Activated T-helper 17 cell treated with anti-CD3 and anti-CD28 coated beads, Interleukin-2, amount 50 U/mL, for 72 hours (primary cell): ENCODE measurements at places on chromosomes 3 and 15. TPM values are rescaled to one million over a fixed set of nuclear protein-coding genes. Genes with fewer than 3 reads are reported as not detected.

GRCh38 chr3:194879126-194879877, 193.6 kb downstream of the FAM43A start:
- ATAC-seq: no peak

GRCh38 chr3:53944028-53944427, 52.4 kb upstream of the SELENOK start:
- no peak for ATAC-seq

DNA sequence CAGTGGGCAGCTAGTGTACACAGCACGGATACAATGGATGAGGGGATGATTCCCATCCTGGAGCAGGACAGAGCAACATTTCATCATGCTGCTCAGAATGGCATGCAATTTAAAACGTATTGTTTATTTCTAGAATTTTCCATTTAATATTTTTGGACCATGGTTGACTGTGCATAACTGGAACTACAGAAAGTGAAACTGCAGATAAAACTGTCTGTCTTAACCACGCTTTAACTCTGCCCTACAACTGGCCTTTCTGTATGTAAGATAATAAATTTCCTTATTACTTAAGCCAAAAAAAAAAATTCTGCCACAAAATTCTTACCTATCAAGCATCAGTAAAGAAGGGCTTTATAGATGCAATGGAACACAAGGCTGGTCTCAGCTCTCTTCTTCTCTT, 33.4 kb downstream of the AP3S2 start:
- no peak for ATAC-seq

- ATAC-seq: no peak
Measured at GRCh38 chr3:42007785-42008184, 45.9 kb upstream of the ULK4 start.

- ATAC-seq: no peak
Measured at GRCh38 chr15:57329582-57330367, 46.5 kb upstream of the CGNL1 start.

DNA sequence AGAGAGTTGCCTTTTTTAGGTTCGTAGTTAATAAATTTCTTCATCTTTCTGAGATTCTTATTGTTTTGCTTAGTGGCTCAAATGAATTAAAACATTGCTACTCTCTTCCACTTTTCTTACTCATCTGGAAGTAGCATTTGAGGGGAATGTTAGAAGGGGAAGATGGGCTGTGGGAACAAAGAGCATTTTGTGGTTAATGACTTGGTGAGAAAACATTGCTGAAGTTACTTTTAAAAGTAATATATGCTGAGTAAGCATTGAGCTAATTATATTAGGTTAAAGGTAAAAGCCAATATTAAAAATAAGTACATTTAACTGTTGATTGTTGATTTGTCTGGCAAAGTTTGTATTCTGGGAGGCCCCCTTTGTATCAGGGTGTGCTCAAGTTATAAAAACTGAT, 5.7 kb downstream of the MORF4L1 start:
- no peak for ATAC-seq

DNA sequence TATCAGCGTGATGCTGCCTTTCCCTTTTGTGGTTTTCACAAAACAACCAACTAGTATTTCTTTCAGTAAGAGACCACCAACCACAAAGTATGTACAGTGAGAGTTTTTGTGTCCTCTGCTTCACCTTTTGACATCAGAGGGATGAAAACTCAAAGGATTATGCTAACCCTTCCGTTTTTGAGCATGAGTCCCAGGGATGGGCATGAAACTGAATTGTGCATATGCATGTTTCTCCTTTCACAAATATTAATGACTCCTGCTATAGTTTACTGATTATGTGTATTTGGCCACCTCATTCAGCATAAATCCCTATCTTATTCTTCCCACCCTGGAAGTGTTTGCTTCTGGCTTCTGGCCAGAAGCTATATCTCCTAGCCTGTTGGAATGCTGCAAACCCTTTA, 59.2 kb downstream of the RSRC1 start:
- no peak for ATAC-seq

- no peak for ATAC-seq
Measured at GRCh38 chr3:196388956-196389355, 43.3 kb downstream of the UBXN7 start.

DNA sequence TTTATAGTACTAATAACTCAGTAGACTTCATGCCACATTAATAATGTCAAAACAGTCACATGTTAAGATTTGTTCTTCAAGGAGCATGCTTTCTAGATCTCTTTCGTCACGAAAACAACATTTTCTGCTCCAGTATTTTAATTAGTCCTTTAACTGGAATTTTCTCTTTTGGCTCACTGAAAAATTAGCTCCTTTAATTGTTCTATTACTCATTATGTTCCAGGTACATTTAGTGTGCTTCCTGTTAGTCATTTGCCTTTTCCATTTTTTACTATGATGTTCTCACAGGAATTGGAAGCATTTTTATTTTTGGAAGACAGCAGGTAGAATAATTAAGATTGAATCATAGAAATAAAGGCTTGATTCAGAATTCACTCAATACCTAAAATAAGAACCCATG, 111.2 kb downstream of the SLC9A9 start:
- ATAC-seq: no peak

DNA sequence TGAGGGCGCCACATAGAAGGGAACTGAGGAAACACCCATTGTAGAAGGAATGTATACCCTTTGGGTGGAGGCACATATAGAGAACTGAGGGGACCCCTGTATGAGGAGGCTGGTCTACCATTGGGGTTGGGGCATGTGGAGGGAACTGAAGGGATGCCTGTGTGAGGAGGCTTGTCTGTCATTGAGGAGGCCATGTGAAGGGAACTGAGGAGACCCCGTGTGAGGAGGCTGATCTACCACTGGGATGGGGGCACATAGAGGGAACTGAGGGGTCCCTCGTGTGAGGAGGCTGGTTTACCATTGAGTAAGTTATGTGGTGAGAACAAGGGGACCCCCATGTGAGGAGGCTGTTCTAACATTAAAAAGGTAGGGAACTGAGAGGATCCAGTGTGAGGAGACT, 156.1 kb downstream of the FBLN2 start:
- no peak for ATAC-seq

- no peak for ATAC-seq
Measured at GRCh38 chr3:124424396-124424795, 305.9 kb upstream of the UMPS start.

- ATAC-seq: no peak
Measured at GRCh38 chr3:117248153-117248552, 538.6 kb downstream of the TUSC7 start.

- no peak for ATAC-seq
Measured at GRCh38 chr3:114551770-114552526, 258.1 kb downstream of the TIGIT start.

DNA sequence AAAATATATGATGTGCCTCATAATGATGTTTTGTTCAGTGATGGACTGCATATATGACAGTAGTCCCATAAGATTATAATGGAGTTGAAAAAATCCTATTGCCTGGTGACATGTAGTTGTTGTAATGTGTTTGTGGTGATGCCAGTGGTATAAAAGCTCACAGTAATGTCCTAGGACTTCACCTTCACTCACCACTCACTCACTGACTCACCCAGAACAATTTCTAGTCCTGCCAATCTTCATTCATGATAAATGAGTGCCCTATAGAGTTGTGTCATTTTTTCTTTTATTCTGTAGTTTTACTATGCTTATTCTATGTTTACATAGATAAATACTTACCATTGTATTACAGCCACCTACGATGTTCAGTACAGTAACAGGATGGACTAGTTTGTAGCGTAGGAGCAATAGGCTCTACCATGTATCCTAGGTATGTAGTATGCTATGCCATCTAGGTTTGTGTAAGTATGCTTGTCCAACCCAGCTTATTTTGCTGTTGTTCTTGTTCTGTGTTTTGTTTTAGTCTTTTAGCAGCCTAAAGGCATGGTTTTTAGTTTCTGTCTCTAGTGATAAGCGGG, 88.5 kb upstream of the LRRFIP2 start:
- peak; percentile 94 for ATAC-seq

DNA sequence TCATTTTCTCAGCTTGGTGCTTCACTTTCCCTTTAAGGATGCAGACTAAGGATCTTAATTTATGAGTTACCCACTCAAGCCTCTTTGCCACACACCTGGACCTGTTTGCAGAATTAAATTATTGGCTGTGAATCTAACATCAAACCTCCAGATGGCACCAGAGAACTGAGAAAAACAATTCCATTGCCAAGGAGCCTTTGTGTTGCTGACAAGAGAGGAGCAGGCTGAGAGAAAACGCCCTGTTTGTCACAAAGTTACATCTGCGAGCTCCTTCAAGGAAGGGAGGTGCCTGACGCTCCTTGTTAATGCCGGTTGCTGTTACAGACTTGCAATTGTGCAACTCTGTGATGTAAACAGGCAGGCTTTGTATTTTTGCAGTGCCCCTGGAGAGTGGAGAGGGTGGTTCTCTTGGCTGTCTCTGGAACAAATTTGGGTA, 36.3 kb upstream of the TMC3 start:
- no peak for ATAC-seq

GRCh38 chr15:86201313-86202008, 121.8 kb downstream of the AGBL1 start:
- ATAC-seq: peak; percentile 59

IL20RB gene
- 3.7 TPM for total RNA-seq

GHSR gene
- not detected for total RNA-seq

FOXB1 gene
- total RNA-seq: 1.1 TPM

ZNF80 gene
- total RNA-seq: 0.15 TPM

IQCF5 gene
- not detected for total RNA-seq

LMAN1L gene
- 0.82 TPM for total RNA-seq

C2CD4A gene
- total RNA-seq: 1.3 TPM
